Stimulated activated CD4-positive, alpha-beta T cell treated with anti-CD3 and anti-CD28 coated beads, Interleukin-2, amount 100 ng/mL, for 24 hours (primary cell): ENCODE measurements at places on chromosomes 11 and 22.

GRCh38 chr22:21926728-21927127 is 25.9 kb downstream of the PPM1F start:
- no peak for DNase-seq

- DNase-seq, result no peak
Measured at GRCh38 chr22:39097098-39098020, at the start of gene APOBEC3H. Gene APOBEC3H (plus strand): TSS chr22:39097244. CDS start chr22:39100279, 3,035 bp downstream.

DNA sequence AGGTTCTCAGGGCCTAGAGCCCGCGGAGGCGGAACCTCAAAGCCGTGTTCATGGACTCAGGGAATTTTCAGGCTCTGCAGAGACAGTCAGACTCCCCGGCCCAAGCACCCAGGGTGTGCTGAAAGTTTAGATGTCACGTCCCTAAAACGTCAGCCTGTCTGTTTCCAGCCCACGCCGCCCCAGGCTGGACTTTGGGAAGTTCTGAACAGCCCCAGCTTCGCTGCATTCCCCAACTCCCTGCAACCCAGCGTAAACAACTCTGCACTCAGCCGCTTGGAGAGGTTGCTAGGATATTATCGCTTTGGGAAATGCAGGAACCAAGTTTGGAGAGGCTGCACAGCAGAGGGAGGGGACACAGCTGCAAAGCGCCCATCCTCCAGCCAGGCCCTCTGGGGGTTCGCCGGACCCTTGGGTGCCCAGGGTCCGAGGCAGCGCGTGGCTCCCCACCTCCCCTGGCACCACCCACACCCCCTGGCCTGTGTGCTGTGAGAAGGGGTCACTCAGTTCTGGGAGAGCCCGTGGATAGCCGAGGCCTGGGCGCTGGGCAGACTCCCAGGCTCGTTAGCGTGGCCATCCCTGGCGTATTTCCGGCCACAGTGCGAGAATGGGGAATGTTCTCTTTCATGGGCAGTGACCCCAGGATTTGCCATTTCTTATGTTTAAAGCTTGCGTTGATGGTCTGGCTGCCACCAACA is 120.5 kb upstream of the FGF3 start:
- DNase-seq, result no peak

- no peak for DNase-seq
Measured at GRCh38 chr11:113249491-113249763, 65.0 kb upstream of the TTC12 start.

- no peak for DNase-seq
Measured at GRCh38 chr11:66541892-66542291, 4.0 kb downstream of the ZDHHC24 start.

DNA sequence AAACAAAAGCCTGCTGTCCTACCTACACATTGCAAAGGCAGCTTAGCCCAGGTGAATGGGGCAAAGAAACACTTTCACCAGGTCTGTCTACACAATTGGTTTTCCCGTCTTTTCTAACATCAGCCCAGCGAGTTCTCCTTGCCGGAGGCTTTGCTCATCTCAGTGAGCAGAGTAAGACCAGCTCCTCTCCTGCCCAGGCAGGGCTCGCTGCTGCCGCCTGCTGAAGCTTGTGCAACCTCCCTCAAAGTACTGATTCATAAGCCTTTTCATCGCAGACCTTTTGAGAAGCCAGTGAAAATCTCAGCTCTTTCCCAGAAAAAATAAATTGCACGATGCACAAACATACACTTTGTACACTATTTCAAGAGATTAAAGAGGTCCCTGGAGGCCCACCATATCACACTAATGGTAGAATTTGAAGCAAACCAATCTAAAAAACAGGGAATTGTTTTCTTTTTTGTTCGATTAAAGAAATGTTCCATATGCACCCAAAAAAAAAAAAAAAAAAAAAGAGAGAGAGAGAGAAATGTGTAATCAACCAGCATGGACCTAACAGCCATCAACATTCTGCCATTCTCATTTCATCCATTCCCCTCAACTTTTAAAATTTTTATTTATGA is 328.1 kb upstream of the MPPED2 start:
- DNase-seq, result no peak

DNA sequence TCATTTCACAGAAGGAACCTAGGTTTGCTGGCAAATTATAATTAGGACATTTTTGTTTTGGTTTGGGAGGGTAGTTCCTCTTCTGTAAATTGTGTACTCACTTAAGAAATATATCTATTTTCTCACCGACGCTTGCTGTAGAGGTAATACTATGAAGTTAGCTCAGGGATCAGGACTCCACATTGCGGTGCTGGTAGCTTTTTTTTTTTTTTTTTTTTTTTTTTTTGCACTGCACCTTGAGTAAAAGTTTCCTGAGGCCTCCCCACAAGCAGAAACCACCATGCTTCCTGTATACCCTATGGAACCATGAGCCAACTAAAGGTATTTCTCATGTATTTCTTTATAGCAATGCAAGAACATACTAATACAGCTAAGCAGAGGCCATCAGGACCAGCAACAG is 14.7 kb downstream of the UBTFL1 start:
- DNase-seq, result no peak

DNA sequence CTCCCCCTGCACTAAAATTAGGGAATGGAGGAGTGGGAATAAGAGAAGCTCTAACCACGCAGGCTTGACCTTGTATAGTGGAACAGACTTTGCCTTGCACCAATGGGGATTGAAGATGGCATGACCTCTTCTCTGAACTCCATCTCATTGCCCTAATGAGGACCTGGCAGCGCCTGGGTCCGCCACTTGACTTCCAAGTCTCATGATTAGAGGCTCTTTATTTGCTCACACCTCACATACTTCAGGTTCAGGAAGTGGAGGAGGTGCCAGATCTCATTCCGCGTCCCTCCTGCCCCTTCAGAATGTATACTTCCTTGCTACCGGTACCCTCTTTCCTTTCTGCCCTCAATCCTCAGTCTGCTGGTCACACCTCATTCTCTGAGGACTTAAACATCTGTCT is 106.0 kb upstream of the CD44 start:
- no peak for DNase-seq

DNA sequence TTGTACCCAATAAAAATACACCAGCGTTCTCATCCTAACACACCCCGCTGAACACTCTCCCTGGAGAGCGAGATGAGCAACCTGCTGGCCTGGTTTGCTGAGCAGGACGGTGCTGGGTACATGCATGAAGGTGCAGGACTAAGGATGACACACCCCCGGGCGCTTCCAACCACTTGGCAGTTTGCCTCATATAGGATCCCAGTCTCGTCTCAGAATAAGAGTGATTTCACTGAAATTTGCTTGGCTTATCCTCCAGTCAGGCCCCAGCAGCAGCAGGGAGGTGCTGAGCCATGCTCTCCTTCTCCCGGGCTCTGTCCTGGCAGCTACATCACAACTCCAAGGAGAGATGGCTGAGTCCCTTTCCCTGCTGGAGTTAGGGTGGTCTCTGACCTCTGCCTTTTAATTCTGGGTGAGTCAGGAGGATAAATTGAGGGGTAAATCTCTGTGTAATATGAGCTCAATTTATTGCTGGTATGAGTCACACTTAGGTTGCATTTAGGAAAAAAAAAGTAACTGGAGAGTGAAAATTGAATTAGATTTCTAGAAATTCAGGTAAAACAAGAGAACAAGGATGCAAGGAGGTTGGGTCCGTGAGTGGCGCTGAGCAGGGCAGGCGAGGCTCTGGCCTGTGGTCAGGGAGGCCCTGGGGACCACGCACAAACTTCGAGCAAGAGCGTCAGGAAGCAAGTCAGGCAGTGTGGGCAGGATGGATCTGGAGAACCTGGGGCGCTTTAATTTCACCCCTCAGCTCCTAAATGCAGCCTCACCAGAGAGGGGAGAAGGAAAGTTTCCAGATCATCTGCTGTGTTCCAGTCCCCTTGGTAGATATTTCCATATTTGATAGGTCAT is 974.0 kb downstream of the TBC1D22A start:
- DNase-seq, result no peak

GRCh38 chr11:128643661-128644317 is 50.1 kb upstream of the FLI1 start:
- no peak for DNase-seq
